ENCODE measurements at places on chromosomes 7 and 10. TPM values are rescaled to one million over a fixed set of nuclear protein-coding genes. Genes with fewer than 3 reads are reported as not detected.

- no peak for DNase-seq
Observed at GRCh38 chr7:37964196-37964595, 43.8 kb downstream of the EPDR1 start.

DNA sequence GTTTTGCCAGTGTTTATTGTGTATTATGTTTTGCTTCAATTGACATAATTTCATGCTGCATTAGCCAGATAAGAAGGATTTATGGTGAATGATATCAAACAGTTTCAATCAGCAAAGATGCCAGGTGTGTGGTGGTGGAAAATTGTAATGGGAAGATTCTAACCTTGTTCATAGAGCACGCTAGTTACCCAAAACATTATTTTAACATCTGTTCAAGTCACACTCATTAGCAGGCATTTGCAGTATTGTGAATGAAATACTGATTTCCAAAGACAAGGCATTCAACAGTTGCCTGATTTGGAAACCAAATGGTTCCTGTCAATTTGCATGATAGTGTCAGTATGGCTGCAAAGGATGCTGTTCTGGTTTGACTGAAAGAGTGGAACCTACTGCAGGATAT is 129.7 kb downstream of the EPC1 start:
- DNase-seq: no peak

DNA sequence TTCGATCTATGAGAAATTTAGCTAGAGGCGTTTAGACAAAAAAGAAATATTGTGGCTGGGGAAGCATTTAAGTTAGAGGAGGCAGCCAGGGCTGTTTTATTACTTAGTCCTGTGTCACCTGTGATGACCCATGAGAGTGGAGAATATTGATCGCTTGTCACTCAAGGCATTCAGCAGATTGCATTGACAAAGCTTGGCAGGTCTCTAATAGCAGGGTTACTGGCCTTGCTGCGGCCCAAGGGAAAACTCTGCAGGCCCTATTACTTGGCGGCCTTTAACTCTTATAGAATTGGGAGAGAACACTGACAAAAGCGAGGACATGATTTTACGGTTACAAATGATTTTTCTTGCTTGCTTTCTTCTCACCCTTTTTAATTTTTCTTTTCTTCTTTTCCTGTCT is 473.5 kb downstream of the AUTS2 start:
- no peak for DNase-seq

GRCh38 chr7:28792858-28793257 is 165.3 kb downstream of the TRIL start:
- no peak for DNase-seq

ERVW-1 gene
- not detected for total RNA-seq

PRSS37 gene
- not detected for total RNA-seq

DNA sequence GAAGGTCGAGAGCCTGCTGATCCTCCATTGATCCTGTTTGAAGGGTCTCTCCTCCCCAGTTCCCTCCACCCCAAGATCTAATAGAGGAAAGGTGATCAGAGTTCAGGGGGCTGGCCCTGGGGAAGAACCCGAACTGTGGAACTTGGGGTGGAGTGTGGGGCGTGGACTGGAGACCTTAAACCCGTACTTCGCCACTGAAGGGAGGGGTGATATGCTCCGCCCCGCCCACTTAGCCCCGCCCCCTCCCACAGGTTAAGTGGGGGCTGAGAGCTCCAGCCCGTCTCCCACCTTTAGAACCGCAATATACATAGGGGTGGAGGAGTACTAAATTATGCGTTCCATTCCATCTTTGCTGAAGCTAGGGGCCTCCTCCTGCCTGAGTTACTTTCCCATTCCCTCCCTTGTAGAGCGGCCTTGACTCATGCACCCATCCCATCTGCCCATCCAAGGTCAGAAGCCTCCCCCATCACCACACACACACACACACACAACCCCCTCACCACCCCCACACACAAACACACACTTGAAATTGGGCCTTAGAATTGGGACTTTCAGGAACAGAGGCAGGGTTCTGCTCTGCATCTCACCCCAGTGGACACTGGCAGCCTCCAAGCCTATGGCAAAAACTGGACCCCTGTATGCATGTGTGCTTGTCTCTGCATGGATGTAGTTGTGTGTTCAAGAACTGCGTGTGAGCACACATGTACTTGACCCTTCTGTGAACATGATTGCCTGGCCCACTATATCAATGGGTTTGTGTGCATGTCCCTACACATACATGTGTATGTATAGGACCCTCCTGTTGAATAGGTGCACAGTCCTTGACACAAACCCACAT is 991 bp downstream of the SEMA4G start:
- peak; percentile 89 for DNase-seq

SPDYE5 gene
- total RNA-seq: 0.38 TPM

MKI67 gene
- total RNA-seq: 7.7 TPM

DNA sequence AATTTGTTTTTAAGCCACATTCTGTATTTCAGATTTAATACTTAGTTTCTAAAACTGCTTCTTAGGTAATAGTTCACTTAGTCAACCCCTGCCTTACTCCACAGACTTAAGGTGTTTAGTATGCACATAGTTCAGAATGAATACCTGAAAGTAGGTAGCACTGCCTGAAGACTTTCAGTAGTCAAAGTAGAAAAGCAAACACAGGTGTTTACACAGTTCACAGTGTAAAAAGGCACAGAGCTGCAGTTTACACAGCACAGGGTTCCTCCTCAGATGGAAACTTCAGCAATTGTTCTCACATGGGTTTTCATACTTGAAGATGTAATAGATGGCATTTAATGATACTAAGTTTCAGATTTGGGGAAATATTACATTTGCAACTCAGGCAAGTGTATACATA is 3.1 kb upstream of the PKD1L1 start:
- no peak for DNase-seq

MEOX2 gene
- 3.8 TPM for total RNA-seq

PDGFA gene
- 63.0 TPM for total RNA-seq

GSTO2 gene
- total RNA-seq: 18.3 TPM

CRHR2 gene
- total RNA-seq: not detected

DNA sequence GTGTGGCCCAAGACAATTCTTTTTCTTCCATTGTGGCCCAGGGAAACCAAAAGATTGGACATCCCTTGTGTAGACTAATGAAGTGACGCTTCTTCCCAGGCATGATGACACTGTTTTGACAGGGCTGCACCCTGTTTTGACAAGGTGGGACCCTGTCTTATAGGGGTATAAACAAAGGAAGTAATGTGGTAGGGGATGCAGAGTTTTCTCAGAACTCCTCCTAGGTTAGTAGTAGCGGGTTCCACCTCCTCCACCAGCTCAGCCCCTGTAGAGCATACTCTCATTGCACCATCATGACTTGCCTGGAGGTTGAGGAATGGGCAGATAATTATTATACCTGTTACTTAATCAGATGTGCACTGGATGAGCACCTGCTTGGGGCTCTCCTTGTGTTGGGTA is 123.1 kb downstream of the CCNY start:
- DNase-seq: no peak

GRCh38 chr10:133081636-133082035 is 6.1 kb upstream of the ADGRA1 start:
- no peak for DNase-seq

FAM13C gene
- total RNA-seq: 18.8 TPM

TEX36 gene
- total RNA-seq: not detected

GRCh38 chr10:82161264-82161663 is 286.3 kb downstream of the NRG3 start:
- no peak for DNase-seq

DNA sequence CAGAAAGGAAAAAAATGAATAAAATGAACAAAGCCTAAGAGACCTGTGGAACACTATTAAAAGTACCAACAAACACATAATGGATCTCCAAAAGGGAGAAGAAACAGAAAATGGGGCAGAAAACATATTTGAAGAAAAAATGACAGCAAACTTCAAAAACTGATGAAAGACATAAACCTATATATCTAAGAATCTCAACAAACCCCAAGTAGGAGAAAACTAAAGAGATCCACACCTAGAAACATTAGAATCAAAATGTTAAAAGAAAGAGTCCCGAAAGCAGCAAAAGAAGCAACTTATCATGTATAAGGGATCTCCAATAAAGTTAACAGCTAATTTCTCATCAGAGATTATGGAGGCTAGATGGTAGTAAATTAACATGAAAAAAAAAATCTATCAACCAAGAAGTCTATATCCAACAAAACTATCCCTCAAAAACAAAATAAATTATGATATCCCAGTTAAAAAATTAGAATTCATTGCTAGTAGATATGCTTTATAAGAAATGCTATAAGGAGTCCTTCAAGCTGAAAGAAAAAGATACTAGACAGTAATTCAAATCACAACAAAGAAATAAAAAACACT is 68.0 kb downstream of the DNAJC1 start:
- DNase-seq: no peak

GRCh38 chr10:7362471-7362870 is 48.4 kb downstream of the SFMBT2 start:
- no peak for DNase-seq

DNA sequence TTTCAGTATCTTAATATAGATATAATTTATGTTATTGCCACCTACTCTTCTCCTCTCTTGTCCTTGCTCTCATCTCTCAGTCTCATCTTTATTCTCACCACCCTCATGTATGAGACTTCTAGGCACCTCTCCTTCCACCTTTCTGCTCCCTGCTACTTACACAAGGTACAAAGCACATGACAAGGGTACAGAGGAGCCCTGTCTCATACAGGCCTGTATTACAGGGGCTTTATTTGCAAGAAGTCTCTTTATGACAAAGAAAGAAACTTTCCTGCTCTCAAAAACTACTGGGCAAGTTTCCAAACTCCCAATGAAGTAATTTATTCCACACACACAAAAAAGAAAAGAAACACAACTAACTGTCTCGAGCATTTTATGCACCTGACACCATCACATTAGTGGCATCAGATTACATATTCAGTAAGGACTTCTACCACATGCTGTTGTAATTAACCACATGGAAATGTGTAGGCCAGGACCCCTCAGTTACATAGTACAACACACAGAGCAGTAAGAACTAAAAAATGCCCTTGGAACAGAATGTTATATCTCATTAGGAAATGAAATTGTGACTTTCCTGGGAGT is 253.1 kb downstream of the FZD1 start:
- no peak for DNase-seq

- no peak for DNase-seq
Observed at GRCh38 chr10:14261336-14261735, 69.4 kb downstream of the FRMD4A start.

ITGB8 gene
- total RNA-seq: 11.6 TPM

- no peak for DNase-seq
Observed at GRCh38 chr7:27344471-27344870, 101.9 kb downstream of the EVX1 start.

- no peak for DNase-seq
Observed at GRCh38 chr7:69517985-69518704, 80.1 kb upstream of the AUTS2 start.

GRCh38 chr7:962401-963081 is 8.1 kb upstream of the ADAP1 start:
- peak; percentile 44 for DNase-seq

CHRM2 gene
- 1.4 TPM for total RNA-seq

GRCh38 chr10:653991-654646 is 35.3 kb downstream of the DIP2C start:
- DNase-seq: peak; percentile 73

DNA sequence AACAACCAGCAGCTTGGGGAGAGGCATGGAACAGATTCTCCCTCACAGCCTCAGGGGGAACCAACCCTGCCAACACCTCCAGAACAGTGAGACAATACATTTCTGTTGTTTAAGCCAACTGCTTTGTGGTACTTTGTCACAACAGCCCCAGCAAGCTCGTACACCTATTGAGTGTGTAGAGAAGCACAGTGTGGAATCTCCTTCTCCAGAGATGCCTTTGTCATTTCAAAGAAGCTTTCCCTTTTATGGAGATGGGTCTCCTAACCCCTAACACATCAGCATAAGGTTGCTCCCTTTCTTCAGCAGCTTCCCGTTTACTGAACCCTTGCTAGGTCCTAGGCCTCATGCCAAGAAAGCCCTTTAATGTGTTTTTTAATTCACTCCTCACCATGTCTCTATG is 60.7 kb upstream of the AGK start:
- no peak for DNase-seq

DYNC1I1 gene
- 1.5 TPM for total RNA-seq

UNCX gene
- not detected for total RNA-seq

PNLIPRP2 gene
- total RNA-seq: 2.8 TPM

- no peak for DNase-seq
Observed at GRCh38 chr7:142463401-142463850, 205.6 kb upstream of the PRSS58 start.

GRCh38 chr10:69600761-69601330 is 27.6 kb upstream of the NEUROG3 start:
- no peak for DNase-seq

GRCh38 chr10:47264797-47265281 is 35.2 kb upstream of the GDF10 start:
- DNase-seq: peak; percentile 7

- no peak for DNase-seq
Observed at GRCh38 chr10:56586461-56586891, 225.4 kb upstream of the ZWINT start.

ADAM8 gene
- total RNA-seq: 5.2 TPM

DNA sequence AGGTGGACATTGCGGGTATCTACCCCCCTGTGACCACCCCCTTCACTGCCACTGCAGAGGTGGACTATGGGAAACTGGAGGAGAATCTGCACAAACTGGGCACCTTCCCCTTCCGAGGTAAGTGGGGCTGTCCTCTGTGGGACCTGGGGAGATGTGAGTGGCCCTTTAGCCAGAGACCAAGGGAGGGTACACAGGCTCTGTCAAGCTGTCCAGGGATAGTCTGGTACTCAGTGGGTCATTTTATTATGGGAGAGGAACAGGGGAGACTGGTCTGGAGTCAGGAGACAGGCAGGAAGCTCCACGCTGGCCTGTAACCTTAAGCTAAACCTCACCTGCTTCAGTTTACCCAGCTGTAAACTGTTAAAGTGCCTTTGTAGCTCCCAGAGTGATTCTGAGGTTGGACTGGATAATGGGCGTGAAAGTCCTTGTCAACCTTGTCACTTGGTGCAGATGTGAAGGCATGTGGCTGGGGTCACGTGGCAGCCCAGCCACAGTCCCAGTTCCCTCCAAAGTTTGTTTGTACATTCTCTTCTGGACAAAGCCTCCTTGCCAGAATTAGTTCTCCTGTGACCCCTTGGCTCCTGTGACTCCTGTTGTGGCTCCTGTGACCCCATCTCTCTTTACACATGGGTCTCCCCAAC is 729 bp downstream of the HOGA1 start:
- DNase-seq: no peak

STAG3 gene
- total RNA-seq: 2.8 TPM

GJD4 gene
- total RNA-seq: not detected
